ENCODE measurements at places on chromosomes 2 and 18.

GRCh38 chr2:220510668-220511067, 883.2 kb downstream of the SLC4A3 start:
- no peaks in the 10 kb centered on the region for H3K36me3 ChIP-seq
- H3K4me3 ChIP-seq = no peak overlapping the region
- H3K27ac ChIP-seq = no peak overlapping the region
- no peaks in the 10 kb centered on the region for H3K27me3 ChIP-seq
- H3K4me1 ChIP-seq = no peaks in the 10 kb centered on the region

DNA sequence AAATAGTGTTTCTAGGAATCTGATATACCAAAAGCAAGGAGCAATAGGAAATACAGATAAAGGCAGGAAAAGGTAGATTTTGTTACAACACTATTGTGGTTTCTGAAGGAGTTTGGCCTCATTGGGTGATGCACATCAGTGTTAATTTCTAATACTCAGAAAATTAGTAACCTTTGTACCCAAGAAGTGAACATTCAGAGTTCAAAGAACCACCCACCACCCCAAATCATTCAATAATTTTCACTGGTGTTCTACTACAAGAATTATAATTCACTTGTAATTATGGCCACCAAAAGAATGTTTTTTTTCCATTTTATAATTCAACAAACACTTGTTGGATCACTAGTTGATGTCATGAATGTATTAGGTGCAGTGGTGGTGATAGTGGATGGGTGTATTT, 183.3 kb downstream of the UBE2E3 start:
- H3K27ac ChIP-seq = no peak overlapping the region
- DNase-seq = no peak
- H3K4me1 ChIP-seq = peaks cover 35% of the 10 kb centered on the region
- no peak overlapping the region for H3K4me3 ChIP-seq
- H3K36me3 ChIP-seq = no peaks in the 10 kb centered on the region
- H3K27me3 ChIP-seq = no peaks in the 10 kb centered on the region

DNA sequence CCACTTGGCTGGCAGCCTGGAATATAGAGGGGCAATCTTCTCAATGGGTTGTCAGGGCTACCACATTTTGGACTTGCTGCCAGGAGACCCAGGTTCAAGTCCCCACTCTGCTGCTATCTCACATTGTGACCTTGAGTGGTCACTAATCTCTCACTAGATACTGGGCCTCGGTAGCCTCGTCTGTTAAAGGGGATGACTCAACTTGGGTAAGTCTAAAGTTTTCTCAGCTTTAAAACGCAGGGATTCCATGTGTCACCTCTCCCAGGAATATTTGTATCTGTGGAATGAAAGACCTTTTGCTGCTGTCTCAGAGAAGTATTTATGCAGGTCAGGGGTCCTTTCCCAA, 86.3 kb downstream of the SEMA4F start:
- no peaks in the 10 kb centered on the region for H3K27me3 ChIP-seq
- no peak overlapping the region for H3K4me3 ChIP-seq
- no peak for DNase-seq
- H3K27ac ChIP-seq = no peak overlapping the region
- no peaks in the 10 kb centered on the region for H3K4me1 ChIP-seq

- no peak overlapping the region for H3K27ac ChIP-seq
- H3K4me1 ChIP-seq = peaks cover 30% of the 10 kb centered on the region
- no peaks in the 10 kb centered on the region for H3K36me3 ChIP-seq
- no peak overlapping the region for H3K4me3 ChIP-seq
- DNase-seq = peak; percentile 25
These were observed 453.9 kb upstream of the TRIB2 start for GRCh38 chr2:12262681-12263436.

GRCh38 chr2:56185582-56186046, 1.8 kb downstream of the CCDC85A start:
- no peaks in the 10 kb centered on the region for H3K36me3 ChIP-seq
- no peak overlapping the region for H3K4me3 ChIP-seq
- no peak for DNase-seq
- no peaks in the 10 kb centered on the region for H3K27me3 ChIP-seq

- H3K27me3 ChIP-seq = no peaks in the 10 kb centered on the region
- no peak for DNase-seq
- H3K27ac ChIP-seq = no peak overlapping the region
- no peak overlapping the region for H3K4me3 ChIP-seq
- H3K4me1 ChIP-seq = no peaks in the 10 kb centered on the region
These were observed 100.0 kb upstream of the HDAC4 start for GRCh38 chr2:239500574-239501550.

DNA sequence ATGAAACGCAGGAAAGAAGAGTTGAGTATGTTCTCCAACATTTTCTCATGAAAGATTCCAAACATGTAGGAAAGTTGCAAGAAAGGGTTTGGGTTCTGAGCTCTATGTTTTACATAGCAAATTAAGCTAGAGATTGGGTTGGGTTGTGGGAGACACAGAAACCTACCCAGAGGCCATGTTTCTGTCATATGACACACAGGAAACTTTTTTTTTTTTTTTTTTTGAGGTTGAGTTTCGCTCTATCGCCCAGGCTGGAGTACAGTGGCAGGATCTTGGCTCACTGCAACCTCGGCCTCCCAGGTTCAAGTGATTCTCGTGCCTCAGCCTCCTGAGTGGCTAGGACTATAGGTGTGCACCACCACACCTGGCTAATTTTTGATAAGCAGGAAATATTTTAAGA, 57.6 kb downstream of the DOCK10 start:
- H3K36me3 ChIP-seq = no peaks in the 10 kb centered on the region
- no peak for DNase-seq
- no peaks in the 10 kb centered on the region for H3K27me3 ChIP-seq
- peak overlapping the region; percentile 50 for H3K27ac ChIP-seq

GRCh38 chr2:23622966-23623675, 238.1 kb downstream of the KLHL29 start:
- no peaks in the 10 kb centered on the region for H3K4me1 ChIP-seq
- H3K4me3 ChIP-seq = no peak overlapping the region
- H3K36me3 ChIP-seq = no peaks in the 10 kb centered on the region
- no peak overlapping the region for H3K27ac ChIP-seq
- no peaks in the 10 kb centered on the region for H3K27me3 ChIP-seq
- no peak for DNase-seq

GRCh38 chr2:184444623-184445223, 153.6 kb upstream of the ZNF804A start:
- H3K36me3 ChIP-seq = no peaks in the 10 kb centered on the region
- no peaks in the 10 kb centered on the region for H3K27me3 ChIP-seq
- no peak overlapping the region for H3K27ac ChIP-seq
- no peaks in the 10 kb centered on the region for H3K4me1 ChIP-seq

DNA sequence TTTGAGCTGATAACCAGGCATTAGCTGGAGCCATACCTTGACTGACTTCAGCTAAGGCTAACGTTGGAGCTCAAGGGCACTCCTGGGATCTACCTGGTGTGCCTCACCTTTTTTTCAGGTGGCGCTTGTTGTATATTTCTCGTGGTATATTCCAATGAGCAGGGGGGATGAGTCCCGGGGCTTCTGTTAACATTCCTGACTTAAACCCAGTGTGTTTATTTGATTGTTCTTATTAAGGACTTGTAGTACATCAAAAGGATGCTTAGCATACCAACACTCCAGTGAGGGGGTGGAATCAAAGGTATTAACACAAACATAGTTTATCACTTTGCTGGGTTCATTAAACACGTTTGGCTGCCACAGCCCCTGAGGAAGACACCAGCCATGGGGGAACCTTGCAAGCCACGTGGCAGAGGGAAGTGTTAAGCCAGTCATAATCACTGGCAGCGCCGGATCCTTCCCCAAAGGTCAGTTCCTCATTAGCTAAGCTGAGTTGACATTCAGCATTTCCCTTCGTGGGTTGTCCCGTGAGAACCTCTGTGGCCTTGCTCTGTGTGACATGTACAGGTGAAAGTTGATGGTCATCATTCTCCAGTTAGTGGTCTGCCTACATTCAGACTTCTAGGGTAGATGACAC, 119.5 kb upstream of the MCFD2 start:
- no peak overlapping the region for H3K27ac ChIP-seq
- no peak for DNase-seq
- H3K27me3 ChIP-seq = no peaks in the 10 kb centered on the region
- no peak overlapping the region for H3K4me3 ChIP-seq
- peaks cover 77% of the 10 kb centered on the region for H3K36me3 ChIP-seq

- no peak overlapping the region for H3K4me3 ChIP-seq
- H3K36me3 ChIP-seq = no peaks in the 10 kb centered on the region
- no peaks in the 10 kb centered on the region for H3K27me3 ChIP-seq
- H3K27ac ChIP-seq = no peak overlapping the region
- no peak for DNase-seq
These were observed 91.8 kb downstream of the TGIF1 start for GRCh38 chr18:3541549-3542386.

GRCh38 chr2:30481323-30481800, 34.3 kb downstream of the LCLAT1 start:
- H3K36me3 ChIP-seq = no peaks in the 10 kb centered on the region
- no peak overlapping the region for H3K27ac ChIP-seq
- no peaks in the 10 kb centered on the region for H3K27me3 ChIP-seq
- peaks cover 13% of the 10 kb centered on the region for H3K4me1 ChIP-seq
- no peak for DNase-seq
- H3K4me3 ChIP-seq = no peak overlapping the region

- peak overlapping the region; percentile 8 for H3K27ac ChIP-seq
- no peak overlapping the region for H3K4me3 ChIP-seq
- peaks cover 8% of the 10 kb centered on the region for H3K4me1 ChIP-seq
- H3K36me3 ChIP-seq = peaks cover 30% of the 10 kb centered on the region
- no peaks in the 10 kb centered on the region for H3K27me3 ChIP-seq
These were observed 18.8 kb downstream of the PSD4 start for GRCh38 chr2:113192459-113193100.

- H3K4me3 ChIP-seq = no peak overlapping the region
- no peaks in the 10 kb centered on the region for H3K27me3 ChIP-seq
- no peaks in the 10 kb centered on the region for H3K36me3 ChIP-seq
- H3K4me1 ChIP-seq = no peaks in the 10 kb centered on the region
These were observed 1643.1 kb upstream of the CELF4 start for GRCh38 chr18:39208729-39209128.
